ENCODE measurements at places on chromosomes 6 and 20. TPM values are rescaled to one million over a fixed set of nuclear protein-coding genes. Genes with fewer than 3 reads are reported as not detected.

SLC22A7 gene
- not detected for total RNA-seq

OXT gene
- total RNA-seq: not detected

DNA sequence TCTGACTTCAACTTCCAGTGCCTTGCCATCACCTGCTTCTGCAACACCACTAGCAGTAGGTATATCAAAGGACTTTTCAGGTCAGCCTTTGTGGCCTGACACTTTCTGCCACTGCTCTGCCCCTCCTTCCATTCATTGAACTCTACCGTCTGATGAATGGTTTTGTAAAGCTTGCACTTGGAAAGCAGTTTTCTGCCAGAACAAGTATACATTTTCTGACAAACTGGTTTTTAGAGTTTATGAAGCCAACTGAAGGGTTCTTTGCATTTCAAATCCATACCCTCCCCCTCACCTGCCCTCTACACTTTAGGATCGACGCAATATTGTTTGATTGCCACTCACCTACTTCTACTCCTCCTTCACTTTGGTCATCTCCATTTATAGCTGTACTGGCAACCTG lies 603.1 kb downstream of the HACE1 start:
- DNase-seq: no peak

GRCh38 chr6:81768150-81768942 lies 15.9 kb upstream of the TENT5A start:
- no peak for DNase-seq

Measured in urinary bladder (tissue), 4 donors.